ENCODE measurements at places on chromosomes 12 and 14. TPM values are rescaled to one million over a fixed set of nuclear protein-coding genes. Genes with fewer than 3 reads are reported as not detected.

RGS6 gene
- total RNA-seq = not detected

DNA sequence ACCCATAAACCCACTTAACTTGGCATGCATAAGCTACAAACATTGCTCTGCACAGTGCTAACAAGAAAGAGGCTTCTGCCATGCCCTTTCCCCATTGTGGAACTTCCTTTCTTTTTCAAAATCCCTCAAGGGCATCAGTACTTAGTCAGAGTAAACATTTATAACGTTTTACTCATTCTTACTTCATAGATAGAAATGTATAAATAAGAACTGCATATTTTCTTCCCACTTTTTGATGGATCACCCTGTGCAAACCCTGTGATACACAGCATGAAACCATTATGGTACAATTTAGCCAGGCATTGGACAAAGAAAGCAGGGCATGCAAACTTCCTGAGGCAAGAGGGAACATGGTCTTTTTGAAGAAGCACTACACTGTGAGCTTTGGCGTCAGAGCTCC, 113.8 kb upstream of the FOXG1 start:
- DNase-seq = peak; percentile 2

DNA sequence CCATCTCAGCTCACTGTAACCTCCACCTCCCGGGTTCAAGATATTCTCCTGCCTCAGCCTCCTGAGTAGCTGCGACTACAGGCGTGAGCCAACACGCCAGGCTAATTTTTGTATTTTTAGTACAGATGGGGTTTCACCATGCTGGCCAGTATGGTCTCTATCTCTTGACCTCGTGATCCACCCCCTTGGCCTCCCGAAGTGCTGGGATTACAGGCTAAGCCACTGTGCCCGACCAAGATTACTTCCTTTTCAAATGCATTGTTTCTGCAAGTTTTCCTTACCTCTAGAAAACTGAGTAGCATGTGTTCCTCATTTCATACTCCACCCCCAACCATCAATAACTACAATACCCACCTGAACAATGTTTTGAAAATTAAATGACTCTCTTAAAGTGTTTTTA, 13.1 kb downstream of the ARF6 start:
- DNase-seq = no peak

MANSC1 gene
- total RNA-seq = 14.9 TPM

ADSS1 gene
- 8.9 TPM for total RNA-seq

- DNase-seq = no peak
These were observed 41.9 kb downstream of the SLC6A12 start for GRCh38 chr12:171743-172676.

DNA sequence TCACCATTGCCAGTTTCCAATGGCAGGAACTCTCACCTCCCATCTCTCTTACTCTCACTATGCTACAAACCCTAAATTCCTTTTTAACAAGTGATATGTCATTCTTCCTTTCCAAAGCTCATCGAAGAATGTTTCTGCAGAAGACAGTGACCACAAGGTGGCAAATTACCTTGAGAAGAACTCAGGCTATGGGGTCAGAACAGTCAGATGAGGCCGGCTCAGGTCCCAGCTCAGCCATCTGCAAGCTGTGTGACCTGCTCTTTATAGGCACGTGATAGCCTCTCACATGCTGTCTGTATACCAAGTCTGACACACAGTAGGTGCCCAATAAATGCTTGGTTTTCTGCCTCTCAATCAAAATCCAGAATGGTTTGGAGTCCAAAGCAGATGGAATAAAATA, 80.7 kb downstream of the FOXN3 start:
- no peak for DNase-seq

- no peak for DNase-seq
These were observed 4.9 kb upstream of the NUDT14 start for GRCh38 chr14:105185973-105186372.

- peak; percentile 16 for DNase-seq
These were observed 78.8 kb upstream of the NEDD1 start for GRCh38 chr12:96828169-96828789.

CCDC88C gene
- 6.4 TPM for total RNA-seq

DNA sequence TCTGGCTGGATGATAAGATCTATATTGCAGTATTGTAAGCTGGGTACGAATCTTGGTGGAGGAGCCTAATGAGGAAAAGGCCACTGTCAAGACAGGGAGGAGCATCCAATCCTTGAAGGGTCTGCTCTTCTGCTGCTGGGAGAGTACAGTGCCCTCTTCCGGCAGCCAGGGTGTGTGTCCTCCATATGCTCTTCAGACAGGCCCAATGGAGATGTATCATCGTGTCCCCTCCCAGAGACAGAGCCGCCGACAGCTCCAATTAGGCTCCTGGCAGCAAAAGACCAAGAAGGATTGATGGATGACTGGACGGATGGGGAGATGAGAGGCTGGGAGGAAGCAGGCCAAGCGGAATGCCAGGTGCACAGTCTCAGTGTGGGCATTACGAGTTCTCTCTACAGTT, 51.6 kb upstream of the PIWIL1 start:
- peak; percentile 76 for DNase-seq

DNA sequence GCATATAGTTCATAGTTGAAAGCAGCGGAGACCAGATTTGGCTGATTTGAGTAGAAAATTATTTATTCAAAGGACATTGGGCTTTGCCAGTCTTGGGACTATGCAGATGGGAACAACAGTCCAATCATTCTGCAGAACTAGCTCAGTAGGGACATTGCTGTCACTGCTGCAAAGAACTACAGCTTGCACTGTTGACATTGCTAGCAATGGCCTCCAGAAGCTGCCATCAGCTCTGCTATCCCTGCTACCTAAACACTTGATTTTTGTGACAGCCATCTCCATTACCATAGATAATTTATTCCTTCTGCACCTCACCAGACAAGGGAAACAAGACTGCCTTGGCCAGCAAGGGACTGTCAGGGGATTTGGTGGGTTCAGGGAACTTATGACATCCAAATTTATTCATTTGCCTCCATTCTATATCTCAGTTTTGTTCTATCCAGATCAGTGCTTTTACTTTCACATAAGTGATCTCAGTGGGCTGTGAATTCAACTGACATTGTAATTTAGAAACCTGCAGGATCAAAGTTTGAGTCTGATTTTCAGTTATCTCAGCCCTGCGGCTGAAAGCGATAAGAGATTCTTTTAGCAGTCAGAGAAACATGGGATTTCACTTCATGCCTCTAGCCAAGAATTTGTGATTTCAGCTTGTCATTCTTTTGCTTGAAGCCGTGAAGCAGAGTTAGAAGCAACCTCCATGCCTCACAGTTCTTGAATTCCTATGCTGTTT, 136.7 kb upstream of the FBXO33 start:
- DNase-seq = no peak

GRCh38 chr12:90915353-90915752, 39.6 kb downstream of the CCER1 start:
- no peak for DNase-seq

SMIM41 gene
- total RNA-seq = not detected

HOXC10 gene
- total RNA-seq = 0.53 TPM

DNA sequence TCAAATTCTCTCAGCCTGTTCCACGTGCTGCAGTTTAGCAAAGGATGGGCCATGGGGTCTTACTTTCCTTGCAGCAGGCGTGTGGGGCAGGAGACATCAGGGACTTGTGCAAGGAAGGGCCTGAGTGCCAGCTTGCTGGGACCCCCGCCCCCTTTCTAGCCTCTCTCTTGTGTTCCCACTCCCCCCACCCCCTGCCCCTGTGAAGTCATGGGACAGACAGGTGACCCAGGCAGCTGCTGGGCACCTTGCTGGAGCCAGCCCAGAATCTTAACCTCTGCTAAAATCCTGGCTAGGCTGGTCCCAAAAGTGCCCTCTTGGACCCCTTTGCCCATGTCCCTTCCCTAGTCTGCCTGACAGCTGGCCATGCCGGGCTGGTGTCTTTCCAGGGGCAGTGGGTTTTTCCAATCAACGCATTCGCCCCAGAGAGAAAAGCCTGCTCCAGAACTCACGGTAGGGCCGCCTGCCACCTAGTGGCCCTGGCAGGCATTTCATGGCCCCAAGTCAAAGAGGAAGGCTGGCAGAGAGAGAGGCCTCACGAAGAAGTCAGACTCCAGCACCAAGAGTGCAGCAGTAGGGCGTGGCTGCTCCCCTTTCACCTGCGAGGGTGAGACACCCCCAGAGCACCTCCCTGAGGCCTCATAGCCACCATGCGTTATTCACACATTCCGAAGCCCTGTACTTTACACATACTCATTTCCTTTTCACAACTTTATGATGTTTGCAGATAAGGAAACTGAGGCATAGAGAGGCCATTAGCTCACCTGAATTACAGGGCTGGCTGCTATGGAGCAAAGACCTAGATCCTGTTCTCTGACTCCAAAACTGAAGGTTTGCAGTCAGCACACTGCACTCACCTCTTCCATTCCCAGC, 67.4 kb downstream of the LGMN start:
- DNase-seq = peak; percentile 82

GRCh38 chr12:114425031-114425626, 19.2 kb upstream of the TBX5 start:
- DNase-seq = peak; percentile 92

DNA sequence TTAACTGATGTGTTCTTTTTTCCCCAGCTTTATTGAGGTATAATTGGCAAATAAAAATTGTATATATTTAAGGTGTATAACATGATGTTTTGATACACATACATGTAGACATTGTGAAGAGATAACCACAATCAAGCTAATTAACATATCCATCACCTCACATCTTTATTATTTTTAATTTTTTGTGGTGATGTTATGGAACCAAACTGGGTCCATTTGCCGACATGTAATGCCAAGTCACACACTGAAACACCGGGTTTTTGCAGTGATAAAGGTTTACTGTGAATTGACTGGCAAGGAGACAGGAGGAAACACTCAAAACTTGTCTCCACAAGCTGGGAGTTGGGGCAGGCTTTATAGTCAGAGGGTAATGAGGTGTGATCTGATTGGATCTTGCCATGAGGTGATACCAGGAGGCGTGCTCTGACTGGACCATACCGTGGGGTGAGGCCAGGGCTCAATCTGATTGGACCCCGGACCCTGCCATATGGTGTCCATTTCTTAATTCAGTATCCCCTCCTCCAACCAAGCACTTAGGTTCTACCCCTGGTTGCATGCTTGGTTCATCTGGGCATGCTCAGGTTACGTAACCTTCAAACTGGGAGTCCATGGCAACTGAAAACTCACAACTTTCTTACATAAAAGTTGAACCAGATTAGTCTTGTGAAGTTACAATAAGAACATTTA, 11.8 kb upstream of the WSCD2 start:
- no peak for DNase-seq

DNA sequence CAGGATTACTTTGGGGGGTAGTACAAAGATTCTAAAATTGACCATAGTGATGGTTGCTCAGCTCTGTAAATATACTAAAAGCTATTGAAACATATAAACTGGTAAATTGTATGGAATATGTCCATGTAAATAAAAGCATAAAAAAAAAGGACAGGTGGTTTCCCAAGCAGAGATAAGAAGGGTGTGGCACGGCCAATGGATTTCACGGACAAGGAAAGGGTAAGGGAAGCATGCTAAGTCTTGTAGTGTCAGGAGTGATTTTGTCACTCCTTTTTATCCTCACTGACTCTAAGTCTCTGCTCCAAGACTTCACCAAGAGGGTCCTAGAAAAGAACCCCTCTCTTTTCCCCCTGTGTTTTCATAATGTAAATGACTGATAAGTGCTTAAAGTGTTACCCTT, 229.2 kb downstream of the SPTSSA start:
- no peak for DNase-seq

ITGA7 gene
- 65.4 TPM for total RNA-seq

ANO4 gene
- total RNA-seq = 30.6 TPM

- no peak for DNase-seq
These were observed 6.5 kb downstream of the CLMN start for GRCh38 chr14:95313190-95313589.

GRCh38 chr12:18998343-18999261, 130.9 kb upstream of the PLEKHA5 start:
- DNase-seq = no peak

ZFHX2 gene
- not detected for total RNA-seq

GRCh38 chr14:58455593-58456265, 28.2 kb downstream of the KIAA0586 start:
- peak; percentile 92 for DNase-seq

USP44 gene
- 0.21 TPM for total RNA-seq

RBM23 gene
- 62.7 TPM for total RNA-seq

ARL6IP4 gene
- total RNA-seq = 128 TPM

DNA sequence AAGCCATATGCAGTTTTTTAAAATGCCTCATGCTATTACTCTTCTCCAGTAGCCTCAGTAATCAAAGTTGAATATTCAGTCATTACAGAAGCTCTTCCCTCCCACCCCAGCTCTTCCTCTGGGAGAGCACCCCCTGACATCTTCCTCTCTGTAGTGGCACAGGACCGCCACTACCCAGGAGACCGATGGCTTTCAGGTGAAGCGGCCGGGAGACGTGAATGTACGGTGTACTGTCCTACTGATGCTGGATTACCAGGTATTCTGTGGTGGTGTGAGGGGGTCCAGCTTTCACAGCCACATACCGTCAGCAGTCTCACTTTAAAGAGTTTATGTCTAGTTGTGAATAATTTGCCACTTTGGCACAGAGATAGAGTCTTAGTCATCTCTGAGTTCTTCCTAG, 4.6 kb downstream of the SMARCD1 start:
- DNase-seq = no peak

BICDL1 gene
- total RNA-seq = 7.7 TPM

DNA sequence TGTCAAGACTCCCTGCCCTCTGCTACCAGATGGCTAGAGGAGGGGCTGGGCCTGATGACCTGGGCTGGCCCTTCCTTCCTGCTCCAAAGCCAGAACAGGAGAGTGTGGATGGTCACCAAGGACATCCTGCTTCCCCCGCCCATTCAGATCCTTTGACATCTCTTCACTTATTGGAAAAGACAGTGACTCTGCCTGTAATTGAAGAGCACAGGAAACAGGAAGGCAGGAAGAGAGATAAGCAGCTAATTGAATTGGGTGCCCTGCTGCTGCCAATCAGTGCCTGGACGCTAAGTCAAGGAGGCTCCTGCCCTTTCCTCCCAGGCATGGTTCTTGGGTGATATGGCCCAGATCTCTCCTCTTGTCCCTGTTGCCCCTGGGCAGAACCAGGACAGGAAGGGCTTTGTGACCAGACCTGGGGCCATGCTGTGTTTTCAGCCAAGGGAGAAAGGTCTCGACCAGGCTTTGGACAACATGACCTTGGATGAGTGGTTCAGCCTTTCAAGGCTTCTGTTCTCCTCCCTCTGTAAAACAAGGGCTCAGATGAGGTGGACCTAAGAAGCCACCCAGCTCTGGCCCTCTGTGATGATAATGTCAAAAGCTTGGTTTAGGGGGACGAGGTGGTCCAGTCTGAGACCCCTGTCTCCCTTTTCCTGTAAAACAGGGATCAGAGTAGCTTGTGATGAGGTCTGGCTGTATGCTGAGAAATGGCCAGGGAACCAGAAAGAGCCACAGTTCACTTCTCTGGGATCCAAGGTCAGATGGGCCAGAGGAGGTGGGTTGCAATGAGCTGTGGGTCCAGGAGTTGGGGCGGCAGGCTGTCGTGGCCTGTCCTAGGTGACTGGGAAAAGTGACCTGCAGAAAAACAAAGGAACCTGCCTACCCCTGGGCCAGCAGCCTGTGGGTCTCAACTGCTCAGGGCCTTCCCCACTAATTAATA, 38.8 kb downstream of the FAM222A start:
- no peak for DNase-seq

DNA sequence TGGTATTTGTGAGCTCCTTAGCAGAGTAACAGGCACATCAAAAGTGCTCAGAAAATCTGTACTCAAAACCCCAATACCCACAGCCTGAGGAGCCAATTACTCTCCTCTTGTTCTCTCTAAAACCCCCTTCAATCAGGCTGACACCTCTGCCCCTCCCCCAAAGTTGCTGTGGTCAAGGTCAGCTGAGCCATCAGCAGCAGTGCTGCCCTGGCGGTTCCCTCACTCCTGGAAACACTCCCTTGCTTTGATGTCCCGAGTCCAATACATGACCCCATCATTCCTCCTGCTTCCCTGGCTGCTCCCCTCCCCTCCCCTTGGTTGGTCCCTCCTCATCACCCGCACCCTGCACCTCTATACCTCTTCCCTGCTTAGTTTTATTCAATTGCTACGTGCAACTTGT, 57.2 kb upstream of the C14orf132 start:
- no peak for DNase-seq

Measured in SK-MEL-5 (cell line).